ENCODE measurements at places on chromosomes 4 and X.
A peak's percentile ranks its signal among the peaks of the same experiment; 100 is the strongest.

GRCh38 chrX:20530406-20530921 lies 263.8 kb upstream of the RPS6KA3 start:
- no peak for DNase-seq

- no peak for DNase-seq
Measured at GRCh38 chrX:124726881-124727280, 380.5 kb downstream of the SH2D1A start.

GRCh38 chr4:148349153-148349552 lies 93.1 kb downstream of the NR3C2 start:
- no peak for DNase-seq

GRCh38 chr4:150126201-150126863 lies 48.1 kb downstream of the DCLK2 start:
- DNase-seq, result no peak

DNA sequence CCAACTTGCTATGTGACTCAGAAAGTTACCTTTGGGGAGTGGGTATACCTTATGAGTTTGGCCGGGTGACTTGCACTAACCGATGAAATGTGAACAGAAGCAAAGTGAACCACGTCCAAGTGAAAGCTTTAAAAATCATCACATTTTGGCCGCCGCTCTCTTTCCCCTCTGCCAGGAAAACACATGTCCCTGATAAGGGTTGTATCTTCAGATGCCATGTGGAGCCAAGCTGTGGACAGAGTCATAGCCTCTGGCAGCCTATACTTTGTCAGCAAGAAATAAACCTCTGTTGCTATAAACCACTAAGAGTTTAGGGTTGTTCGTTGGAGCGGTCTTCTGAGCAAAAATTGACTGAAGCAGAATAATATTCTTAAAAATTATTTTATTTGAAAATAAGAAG lies 92.3 kb downstream of the PRDM5 start:
- DNase-seq, result peak; percentile 57

DNA sequence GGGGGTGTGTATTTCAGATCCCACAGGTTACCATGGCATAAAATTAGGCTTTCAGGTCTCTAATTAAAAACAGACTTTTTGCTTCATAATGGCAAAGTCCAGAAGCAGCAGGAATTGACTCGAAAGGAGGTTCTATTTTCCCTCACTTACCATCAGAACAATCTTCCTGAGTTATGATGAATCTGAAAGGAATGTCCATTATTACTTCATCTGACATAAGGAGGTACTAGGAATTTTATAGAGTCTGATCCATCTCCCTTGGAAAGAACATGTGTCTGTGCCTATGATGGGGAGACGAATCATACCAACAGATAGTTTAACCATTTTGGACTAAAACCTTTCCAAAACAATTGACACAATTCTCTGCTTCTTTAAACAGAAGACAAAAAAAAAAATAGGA lies 206.3 kb upstream of the FGF13 start:
- DNase-seq, result no peak

- DNase-seq, result no peak
Measured at GRCh38 chr4:81030981-81031791, 678 bp downstream of the BMP3 start.

- DNase-seq, result peak; percentile 62
Measured at GRCh38 chr4:4860600-4861389, 1.3 kb downstream of the MSX1 start.

Data from Right ventricle myocardium superior (tissue), 1 donor.